ENCODE measurements at places on chromosomes 4 and X.

- no peak for DNase-seq
Measured at GRCh38 chr4:148044912-148045352, 313.0 kb downstream of the ARHGAP10 start.

GRCh38 chrX:73812256-73812655 lies 249.3 kb downstream of the CHIC1 start:
- no peak for DNase-seq

- DNase-seq, result no peak
Measured at GRCh38 chr4:8506373-8507195, 66.0 kb downstream of the TRMT44 start.

DNA sequence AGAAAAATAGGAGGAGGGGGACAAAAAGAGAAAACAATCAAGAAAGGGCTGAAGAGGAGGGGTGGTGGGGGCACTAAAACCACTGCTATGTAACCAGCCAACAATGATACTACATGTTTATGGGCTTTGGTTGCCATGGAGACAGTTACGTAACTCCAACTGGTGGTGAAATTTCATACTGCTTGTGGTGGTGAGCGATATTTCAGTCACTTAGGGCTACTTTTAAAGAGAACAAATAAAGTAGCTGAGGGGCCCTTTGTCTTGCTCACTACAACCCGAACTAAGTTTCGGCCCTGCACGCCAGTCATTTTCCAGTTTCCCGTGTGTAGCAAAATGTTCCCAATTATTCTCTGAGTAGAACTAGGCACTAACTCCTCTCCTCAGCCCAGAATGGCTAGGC lies 275.2 kb upstream of the EDA2R start:
- no peak for DNase-seq

DNA sequence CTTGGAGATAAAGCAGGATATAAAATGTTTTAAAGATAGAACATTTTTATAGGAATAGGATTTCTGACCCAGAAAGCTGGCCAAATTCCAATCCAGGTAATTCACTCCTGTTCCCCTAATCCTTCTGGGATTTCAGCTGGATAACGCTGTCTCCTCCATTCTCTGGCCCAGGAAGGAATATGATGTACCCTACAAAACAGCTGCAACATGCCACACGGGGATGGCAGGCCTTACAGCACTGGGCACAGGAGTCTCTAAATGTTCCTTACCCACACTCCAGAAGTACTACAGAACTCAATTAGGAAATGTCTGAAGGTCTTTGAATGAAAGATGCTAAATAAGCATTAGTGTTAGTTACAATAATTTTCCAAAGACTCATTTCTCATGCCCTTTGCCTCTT lies 15.8 kb downstream of the CAMK2D start:
- DNase-seq, result no peak

GRCh38 chrX:34900691-34901090 lies 41.9 kb upstream of the FAM47B start:
- DNase-seq, result no peak

GRCh38 chrX:18725310-18725943 lies 18.0 kb downstream of the PPEF1 start:
- DNase-seq, result no peak

GRCh38 chr4:103137446-103137827 lies 37.8 kb upstream of the BDH2 start:
- DNase-seq, result no peak

- DNase-seq, result no peak
Measured at GRCh38 chr4:107098401-107098800, 62.3 kb upstream of the DKK2 start.

GRCh38 chr4:129358571-129358970 lies 262.6 kb downstream of the C4orf33 start:
- DNase-seq, result no peak

DNA sequence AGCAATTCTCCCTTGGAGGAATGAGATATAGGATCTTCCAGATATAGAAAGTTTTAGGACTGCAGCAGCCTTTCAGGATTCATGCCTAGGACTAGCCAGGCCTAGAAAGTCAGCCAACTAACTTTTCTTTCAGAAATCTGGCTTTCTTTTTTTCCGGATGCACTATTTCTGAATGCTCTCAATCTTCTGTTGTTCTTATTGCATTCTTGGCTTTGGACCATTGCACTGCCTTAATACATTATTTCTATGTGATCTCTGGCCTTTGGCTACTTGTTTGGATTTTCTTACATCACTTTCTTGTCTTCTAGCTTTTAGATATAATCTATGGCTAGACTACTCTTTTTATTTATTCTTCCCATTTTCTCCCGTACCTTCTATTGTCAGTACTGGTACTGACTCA lies 813.1 kb upstream of the HTR2C start:
- no peak for DNase-seq

DNA sequence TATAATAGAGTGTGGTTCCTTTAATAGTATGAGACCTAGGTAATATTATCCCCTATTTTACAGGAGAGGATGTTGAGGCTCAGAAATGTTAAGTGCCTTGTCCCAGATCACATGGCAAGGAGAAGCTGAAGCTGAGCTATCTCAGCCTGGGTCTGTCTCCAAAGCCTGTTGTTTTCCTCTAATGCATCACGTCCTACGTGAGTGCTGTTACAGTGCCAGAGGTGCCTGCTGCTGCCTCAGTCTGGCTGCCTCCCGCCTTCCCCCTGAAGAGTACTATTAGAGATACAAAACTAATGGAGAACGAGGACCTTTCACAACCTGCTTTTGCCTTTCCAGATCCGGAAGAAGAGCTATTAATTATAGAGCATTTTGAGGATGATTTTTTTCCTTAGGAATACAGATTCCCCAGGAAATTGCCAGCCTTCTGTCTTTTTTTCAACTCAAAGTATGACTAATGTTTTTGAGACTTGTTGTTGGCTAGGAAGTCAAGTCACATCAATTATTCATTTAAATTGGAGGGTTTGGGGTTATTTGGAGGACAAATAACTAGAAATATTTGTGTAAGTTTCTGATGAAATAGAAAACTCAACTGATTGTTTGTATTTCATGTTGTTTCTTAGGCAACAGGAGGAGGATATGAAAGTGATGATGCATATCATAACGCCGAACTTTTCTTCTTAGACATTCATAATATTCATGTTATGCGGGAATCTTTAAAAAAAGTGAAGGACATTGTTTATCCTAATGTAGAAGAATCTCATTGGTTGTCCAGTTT lies 43.9 kb upstream of the MTMR1 start:
- DNase-seq, result no peak

DNA sequence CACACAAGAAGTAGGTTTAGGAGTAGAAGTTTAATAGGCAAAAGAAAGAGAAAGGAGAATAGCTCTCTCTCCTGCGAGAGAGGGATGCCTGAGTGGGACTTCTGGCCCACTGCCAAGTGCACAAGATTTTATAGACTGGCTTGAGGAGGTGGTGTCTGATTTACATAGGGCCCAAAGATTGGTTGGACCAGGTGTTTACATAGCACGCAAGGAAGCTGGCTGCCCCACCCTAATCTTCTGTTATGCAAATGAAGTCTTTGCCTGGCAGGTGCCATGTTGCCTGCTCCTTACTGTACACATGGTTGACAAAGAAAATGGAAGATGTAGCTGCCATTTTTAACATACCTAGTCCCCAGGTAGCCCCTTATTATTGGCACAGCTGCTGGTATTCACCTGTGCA lies 170.8 kb upstream of the GATB start:
- DNase-seq, result no peak

GRCh38 chr4:103786014-103786413 lies 66.2 kb upstream of the TACR3 start:
- DNase-seq, result no peak

- no peak for DNase-seq
Measured at GRCh38 chr4:106615410-106615945, 246.9 kb upstream of the GIMD1 start.

GRCh38 chr4:57425610-57426009 lies 315.4 kb upstream of the IGFBP7 start:
- no peak for DNase-seq

GRCh38 chr4:70704215-70704930 lies 16.0 kb downstream of the UTP3 start:
- DNase-seq, result peak; percentile 37

GRCh38 chrX:107669261-107669660 lies 41.0 kb downstream of the PRPS1 start:
- DNase-seq, result no peak

DNA sequence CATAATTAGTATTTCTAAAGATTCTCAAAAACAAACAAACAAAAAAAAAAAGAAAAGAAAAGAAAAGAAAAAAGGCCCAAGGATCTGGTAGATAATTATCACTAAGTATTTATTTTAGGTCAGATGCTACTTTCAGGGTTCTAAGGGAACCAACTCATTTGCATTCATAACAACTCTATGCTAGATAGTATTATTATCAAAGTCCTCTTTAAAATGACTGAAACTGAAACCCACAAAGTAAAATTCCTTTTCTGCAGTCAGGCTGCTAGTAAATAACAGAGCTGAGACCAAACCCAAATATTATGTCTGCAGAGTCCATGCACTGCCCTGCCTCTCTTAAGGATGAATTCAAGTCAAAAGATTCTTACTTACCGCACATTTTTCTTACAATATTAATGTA lies 38.3 kb upstream of the MAPK10 start:
- DNase-seq, result no peak

DNA sequence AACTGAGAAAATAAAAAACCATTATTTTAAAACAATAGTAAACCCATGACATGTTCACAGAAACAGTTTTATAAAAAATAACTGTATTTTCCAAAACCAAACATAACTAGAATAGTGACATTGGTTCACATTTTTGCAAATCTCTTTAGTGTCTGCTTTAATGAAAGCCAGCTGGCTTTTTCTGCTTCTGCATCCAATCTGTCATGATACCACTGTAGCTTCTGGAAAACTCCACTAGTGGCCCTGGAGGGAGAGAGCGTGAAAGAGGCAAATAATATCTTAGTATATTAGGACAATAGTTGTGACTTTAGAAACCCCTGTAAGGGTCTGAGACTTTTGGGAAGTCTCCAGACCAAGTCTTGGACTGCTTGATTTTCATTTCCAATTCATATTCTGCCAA lies 31.1 kb downstream of the FGFBP1 start:
- DNase-seq, result no peak

DNA sequence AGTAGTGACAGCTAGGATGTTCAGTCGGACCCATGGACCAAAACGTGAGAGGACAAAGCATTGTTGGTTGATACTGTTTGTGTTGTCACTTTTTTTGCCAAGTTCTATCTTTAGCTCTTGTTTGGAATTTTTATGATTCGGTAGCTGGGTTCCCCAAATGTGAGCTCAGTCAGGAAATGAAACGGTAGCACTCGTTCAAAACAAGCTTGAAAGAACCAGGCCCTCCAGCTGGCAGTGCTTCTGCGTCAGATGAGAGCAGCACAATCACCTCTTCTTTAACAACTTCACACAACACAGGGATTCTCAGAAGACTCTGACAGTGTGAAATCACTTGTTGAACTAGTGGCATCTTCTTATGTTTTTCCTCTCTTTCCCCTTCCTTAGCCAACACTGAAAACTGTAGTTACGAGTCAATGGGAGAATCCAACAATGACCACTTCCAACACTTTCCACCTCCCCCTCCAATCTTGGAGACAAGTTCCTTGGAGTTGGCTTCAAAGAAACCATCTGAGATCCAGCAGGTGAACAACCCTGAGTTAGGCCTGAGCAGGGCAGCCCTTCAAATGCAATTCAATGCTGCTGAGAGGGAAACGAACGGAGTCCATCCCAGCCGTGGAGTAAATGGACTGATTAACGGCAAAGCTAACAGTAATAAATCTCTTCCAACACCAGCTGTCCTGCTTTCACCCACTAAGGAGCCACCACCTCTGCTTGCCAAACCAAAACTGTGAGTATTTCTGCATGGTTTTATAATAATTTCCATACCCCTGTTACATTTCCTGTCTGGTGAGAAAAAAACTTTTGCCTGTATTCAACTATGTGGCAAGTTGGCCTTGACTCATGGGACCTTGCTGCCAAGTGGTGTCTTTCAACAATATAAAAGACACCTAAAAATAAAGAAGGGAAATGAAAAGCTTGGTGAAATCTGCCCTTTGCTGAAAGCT lies 214.6 kb downstream of the PALLD start:
- DNase-seq, result no peak

GRCh38 chr4:38082021-38082420 lies 121.8 kb downstream of the PTTG2 start:
- no peak for DNase-seq

DNA sequence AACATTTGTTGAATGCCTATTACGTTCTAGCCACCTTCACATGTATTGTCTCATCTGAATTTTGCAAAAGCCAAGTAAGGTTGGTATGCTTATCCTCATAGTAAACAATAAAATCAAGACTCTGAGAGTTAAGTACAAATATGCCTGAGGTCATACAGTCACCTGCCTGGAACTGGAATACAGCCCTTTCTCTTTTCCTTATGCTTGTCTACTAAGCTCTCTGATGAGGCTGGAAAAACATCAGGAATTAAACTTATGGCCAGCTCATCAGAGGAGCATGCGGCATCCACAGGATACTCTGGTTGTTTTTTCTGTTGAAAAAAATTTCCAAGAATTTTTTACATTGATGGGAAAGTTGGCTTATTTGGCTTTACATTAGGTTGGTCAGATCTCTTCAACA lies 35.5 kb downstream of the NCAPG start:
- no peak for DNase-seq

- no peak for DNase-seq
Measured at GRCh38 chrX:23732704-23733103, 10.4 kb downstream of the ACOT9 start.

GRCh38 chr4:107519053-107519452 lies 201.0 kb downstream of the PAPSS1 start:
- no peak for DNase-seq

GRCh38 chr4:905485-906338 lies 26.4 kb downstream of the GAK start:
- DNase-seq, result no peak
